ENCODE measurements at places on chromosomes 12 and 14.

DNA sequence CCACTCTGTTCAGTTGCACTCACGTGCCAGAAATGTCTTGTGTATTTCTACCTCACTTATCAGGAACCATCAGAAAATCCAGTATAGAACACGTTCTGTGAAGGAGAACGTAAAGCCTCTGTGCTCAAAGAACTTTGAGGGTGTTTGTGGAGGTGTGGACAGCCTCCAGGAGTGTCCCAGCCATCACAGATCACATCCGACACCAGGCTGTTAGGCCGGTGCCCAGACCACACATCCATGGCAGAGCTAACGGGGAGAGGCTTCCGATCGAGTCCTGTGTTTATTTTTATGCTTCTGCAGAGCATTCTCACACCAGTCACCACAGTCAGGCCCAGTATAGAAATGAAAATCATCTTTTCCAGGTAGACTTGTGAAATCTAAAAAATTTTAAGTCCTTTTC, 53.6 kb downstream of the TPCN1 start:
- DNase-seq, result no peak

GRCh38 chr12:28500373-28501024, 310.2 kb downstream of the CCDC91 start:
- peak; percentile 22 for DNase-seq

DNA sequence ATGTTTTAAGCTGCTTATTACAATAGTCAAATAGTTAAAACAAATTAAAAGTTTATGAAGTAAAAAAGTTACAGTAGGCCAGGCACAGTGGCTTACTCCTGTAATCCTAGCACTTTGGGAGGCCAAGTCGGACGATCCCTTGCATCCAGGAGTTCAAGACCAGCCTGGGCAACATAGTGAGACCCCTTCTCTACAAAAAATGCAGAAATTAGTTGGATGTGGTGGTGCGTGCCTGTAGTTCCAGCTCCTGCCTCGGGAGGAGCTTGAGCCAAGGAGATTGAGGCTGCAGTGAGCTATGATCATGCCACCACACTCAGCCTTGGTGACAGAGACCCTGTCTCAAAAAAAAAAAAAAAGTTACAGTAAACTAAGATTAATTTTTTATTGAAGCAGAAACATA, 142.6 kb downstream of the MIPOL1 start:
- no peak for DNase-seq

DNA sequence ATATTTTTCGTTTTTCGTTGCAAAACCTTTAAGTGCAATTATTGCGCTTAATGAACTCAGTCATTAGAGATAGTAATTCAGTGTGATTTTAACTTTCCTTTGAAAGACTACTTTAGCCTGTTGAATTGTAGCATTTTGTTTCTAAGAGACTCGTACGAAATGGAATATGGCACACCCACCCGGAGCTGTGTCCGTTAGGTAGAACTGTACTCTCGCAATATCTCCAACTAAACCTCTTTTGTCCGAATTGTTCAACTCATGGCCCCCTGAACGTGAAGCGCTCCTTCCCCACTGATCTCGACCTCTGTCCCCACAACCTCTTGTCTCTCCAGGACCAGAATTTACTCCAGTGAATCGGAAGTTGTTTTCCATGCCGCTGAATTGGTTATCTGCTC, 800 bp downstream of the PCNX4 start:
- DNase-seq, result peak; percentile 44

GRCh38 chr12:45615268-45615667, 114.2 kb upstream of the ARID2 start:
- peak; percentile 37 for DNase-seq

GRCh38 chr14:90580377-90581335, 183.8 kb downstream of the CALM1 start:
- DNase-seq, result no peak

DNA sequence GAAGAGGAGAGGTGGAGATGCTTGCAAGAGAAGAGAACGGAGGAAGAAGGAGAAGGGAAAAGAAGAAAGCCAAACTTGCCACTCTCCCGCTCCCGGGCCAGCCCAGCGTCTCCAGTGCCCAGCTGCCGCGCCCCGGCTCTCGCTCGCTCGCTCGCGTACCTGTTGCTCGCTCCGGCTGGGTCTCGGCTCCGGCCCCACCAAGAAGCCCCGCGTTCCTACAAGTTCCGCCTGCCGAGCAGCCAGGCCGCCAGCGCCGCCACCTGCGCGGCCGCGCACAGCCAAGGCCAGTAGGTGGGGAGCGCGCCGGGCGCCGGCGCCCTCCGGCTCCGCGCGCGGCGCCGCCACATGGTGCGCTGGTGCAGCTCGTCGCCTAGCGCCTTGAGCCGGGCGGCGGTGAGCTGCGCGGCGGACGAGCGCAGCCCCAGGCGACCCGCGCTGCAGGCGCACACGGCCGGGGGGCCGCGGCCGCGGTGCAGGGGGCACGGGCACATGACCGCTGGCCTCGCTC, 370 bp downstream of the HRK start:
- DNase-seq, result peak; percentile 32

- no peak for DNase-seq
Observed at GRCh38 chr12:22064968-22065367, 18.9 kb downstream of the CMAS start.

All from AG10803 (cell line).